ENCODE measurements at places on chromosomes 7 and 10.

GRCh38 chr7:32618987-32619386 is 123.7 kb downstream of the AVL9 start:
- no peak for DNase-seq

DNA sequence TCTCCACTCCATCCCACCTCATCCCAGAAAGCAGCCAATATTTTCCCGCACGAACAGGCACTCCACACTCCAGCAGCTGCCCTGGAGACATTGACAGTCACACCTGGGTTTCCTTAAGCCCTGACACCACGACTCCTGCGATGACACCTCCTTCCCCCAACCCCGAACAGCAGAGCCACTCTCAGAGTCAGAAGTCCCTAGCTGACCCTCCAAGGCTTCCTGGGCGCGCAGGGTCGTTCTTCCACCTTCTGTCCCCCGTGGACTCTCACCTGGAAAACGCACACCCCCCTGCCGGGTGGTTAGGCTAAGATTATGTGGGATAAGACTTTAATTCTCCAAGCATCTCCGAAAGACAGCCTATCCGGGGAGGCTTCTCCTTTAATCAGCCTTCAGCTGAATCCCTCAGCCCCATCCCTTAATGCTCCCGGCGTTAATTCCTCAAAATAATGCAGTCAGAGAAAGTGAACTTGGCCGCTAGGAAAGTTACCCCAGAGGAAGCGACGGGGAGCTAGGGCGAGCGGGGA is 1.1 kb downstream of the DENND11 start:
- DNase-seq, result peak; percentile 5

DNA sequence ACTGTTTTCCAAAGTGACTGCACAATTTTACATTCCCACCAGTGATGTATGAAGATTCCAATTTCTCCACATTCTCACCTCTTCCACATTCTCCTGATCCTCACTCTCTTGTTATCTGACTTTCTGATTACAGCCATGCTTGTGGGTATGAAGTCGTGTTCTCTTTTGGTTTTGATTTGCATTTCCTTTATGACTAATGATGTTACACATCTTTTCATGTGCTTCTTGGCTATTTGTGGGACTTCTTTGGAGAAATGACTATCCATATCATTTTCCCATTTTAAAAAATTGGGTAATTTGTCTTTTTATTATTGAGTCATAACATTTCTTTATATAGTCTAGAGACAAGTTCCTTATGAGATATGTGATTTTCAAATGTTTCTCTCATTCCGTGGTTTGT is 10.5 kb upstream of the GIMAP8 start:
- DNase-seq, result no peak

DNA sequence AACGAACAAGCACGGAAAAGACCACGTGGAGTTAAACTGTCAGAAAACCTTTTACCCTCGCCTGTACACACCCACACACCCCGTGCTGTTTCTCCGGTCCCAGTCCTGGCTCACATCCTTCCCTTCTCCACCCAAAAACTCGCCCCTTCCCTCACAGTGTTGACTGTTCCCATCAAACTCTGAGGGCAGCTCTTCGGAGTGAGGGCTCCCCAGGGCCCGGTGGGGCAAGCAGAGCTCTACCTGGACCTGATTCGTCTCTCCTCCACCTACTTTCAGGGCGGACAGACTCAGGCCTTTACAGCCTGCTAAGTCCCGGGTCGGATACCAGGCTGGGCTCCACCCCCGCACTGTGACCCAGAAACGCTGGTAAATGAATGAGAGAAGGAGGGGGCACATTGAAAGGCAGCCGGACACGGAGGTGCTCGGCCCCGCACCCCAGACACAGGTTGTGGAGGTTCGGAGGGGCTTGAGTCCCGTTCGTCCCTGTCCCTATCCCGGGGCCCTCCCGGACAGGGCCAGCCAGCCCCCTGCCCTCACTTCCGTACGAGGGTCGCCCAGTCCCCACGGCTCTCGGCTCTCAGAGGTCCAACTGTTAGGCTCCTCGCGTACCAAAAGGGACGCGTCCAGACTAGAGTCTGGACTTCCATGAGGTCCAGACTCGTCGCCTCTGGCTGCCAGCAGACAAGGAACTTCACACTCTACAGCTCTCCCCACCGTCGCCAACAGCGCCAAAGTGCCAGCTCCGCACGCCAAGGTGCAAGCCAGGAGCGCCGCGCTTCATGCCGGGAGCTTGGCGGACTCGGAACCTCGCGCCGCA is 31.7 kb upstream of the ASL start:
- peak; percentile 20 for DNase-seq

- no peak for DNase-seq
Measured at GRCh38 chr7:11168650-11169170, 195.0 kb downstream of the PHF14 start.

- no peak for DNase-seq
Measured at GRCh38 chr10:124344266-124344590, 74.5 kb downstream of the OAT start.

DNA sequence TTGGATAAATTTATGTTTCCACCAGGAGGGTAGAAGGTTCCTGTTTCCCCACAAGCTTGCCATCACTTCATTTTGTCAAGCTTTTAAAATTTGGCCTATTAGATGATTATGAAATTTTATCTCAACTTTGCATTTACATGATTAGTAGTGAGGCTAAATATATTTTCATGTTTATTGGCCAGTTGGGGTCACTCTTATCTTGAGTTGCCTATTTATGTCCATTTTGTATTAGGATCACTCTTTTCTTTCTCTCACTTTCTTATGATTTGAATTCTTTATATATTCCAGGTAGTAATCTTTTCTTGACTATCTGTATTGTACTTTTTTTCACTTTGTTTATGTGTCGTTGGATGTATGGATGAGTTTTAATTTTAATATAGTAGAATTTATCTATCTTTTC is 218.6 kb upstream of the SLC26A5 start:
- DNase-seq, result no peak

DNA sequence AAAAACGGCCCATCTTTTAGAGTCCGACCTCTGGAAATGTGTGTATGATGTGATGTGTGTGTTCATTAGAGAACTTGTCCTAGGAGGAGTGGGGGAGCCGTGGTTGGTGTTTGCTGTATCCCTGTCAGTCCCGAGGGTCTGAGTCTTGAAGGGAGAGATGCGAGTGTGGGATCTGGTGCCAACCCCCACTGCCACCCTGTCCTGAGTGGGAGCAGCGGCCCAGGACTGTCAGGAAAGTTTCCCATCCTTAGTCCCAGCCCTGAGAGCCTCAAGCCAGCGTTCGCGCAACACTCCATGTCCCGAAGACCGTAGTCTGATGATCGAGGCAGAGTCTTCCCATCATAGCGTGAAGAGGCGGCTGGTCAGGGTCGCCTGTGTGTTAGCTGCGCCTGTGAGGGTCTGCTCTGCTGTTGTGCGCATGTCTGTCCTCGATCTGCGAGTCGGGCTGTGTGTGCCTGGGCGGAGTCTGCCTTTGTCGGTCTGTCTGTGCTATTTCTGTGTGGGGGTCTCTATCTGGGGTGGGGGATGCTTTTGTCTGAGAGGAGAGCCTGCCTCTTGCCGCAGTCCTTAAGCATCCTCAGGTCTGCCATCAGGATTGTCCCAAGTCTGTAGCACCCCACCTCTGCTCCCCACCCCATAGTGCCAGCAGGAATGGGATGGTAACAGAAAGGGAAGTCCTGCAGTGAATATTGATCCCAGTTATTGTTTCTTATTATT is 514 bp upstream of the CHAT start:
- no peak for DNase-seq

GRCh38 chr7:47669901-47670384 is 88.0 kb upstream of the TNS3 start:
- no peak for DNase-seq

DNA sequence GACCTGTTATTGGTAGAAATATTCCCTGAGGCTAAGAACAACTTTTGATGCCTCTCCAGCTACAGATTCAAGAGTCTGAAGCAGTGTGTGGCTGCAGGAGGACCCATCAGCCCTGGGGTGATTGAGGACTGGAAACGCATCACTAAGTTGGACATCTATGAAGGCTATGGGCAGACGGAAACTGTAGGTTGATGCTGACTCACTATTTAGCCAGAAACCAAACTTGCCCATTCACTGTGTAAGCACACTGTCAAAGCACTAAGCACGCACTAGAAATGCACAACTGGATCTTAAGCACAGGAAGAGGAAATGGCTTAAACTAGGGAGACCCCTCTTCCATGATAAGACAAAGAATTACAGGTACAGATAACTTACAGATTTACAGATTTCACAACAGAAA is 20.8 kb downstream of the ACSM6 start:
- DNase-seq, result no peak

DNA sequence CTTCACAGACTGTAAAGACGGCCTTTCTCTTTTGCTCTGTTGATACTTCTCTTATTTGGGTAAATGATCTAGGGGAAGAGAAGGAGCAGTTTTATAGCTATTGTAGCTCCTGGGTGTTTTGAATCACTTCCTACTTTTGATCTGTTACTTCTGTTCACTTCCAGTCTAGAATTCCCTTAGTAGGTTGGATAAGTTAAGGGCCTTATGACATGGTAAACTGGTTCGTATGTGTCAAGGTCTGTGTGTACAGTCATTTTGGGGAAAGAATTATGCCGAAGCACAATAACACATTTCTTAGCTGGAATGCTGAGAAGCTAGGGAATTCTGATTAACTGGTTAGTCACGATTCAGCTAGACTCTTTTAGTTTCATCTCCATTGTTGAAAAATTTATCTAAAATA is 8.1 kb downstream of the DENND10 start:
- no peak for DNase-seq

GRCh38 chr7:136138991-136139390 is 161.8 kb upstream of the MTPN start:
- DNase-seq, result no peak

GRCh38 chr7:34973400-34973760 is 63.9 kb downstream of the DPY19L1 start:
- DNase-seq, result no peak

- no peak for DNase-seq
Measured at GRCh38 chr10:129134371-129134770, 332.7 kb upstream of the MGMT start.

DNA sequence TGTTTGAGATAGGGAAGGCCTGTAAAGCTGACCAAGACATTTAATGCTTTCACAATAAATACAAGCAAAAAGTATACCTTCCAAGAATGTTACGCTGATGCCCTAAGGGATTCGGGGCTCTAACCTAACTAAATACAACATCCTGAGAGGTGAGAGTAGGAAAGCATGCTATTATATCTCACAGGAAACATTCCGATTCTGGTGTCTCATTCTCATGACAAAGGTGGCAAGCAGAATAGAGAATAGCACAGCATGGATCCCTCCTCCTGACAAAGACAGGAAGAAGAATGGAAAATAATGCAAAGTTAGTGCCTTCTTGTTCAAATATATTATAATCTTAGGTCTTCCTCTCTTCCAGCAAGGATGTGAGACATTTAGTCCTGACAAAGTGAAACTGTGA is 504.3 kb downstream of the TFEC start:
- no peak for DNase-seq

DNA sequence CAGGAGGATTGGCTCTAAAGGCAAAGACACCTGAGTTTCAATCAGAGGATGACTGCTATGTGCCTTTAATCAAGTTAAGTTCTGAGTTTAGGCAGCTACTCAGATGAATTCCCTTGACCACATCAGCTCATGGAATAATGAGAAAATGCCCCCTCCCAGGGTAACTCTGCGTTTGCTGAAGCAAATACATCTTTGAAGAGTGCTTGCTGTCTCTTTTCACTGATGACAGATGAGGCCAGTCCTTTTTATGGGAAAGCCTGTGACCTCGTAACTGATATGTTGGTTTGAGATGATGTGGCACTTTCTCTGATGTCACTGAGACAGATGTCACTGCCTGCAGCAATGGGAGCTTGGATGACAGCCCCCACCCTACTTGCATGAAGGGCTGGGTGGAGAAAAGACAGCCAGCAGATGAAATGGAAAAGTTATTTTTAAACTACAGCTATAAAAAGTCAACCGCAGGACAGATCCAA is 43.7 kb upstream of the DGKI start:
- no peak for DNase-seq

GRCh38 chr7:5567790-5568189 is 144.2 kb upstream of the TNRC18 start:
- no peak for DNase-seq

DNA sequence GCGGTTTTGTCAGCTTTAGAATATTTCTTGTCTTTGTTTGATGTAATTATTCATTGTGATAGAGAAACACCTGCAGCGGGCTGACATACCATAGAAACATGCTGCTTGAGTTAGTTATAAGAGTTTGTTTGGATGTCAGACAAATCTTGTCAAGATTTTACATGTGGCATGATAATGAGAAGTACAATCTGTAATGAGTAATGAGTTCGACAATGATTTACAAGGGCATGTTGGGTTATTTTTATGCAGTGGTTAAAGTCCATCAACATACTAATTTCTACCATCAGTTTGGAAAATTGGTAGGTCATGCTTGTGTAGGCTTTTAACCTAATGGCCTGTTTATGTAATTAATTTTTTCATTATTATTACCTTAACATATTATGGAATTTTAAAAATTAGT is 31.3 kb downstream of the FZD1 start:
- no peak for DNase-seq

- DNase-seq, result peak; percentile 66
Measured at GRCh38 chr10:47340608-47341170, 7.5 kb upstream of the RBP3 start.

DNA sequence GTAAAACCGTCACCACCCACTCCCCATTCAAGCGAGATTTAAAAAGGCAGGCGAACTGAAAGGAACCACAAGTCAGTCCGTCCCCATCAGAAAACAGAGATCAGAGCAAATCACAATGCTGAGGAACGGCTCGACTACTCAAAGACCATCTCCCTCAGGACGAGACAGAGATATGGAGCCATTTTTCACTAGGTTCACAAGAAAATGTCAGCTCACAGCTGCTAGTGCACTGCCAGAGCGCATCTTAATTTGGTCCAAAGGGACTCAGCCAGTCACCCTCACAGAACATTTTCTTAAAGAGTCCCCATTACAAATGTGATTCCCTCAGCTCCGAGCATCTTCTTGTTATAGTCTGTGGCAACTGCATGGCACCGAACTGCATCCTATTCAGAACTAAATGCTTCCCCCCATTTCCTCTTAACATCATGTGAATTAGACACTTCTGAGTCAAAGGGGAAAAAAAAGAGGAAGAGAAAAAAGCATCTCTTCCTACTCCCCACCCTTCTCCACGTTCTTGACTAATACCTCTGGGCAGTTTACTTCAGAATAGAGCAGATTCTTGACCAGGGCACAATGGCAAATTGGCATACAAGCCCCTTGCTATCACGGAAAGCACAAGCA is 683.9 kb downstream of the MAGI2 start:
- DNase-seq, result no peak

DNA sequence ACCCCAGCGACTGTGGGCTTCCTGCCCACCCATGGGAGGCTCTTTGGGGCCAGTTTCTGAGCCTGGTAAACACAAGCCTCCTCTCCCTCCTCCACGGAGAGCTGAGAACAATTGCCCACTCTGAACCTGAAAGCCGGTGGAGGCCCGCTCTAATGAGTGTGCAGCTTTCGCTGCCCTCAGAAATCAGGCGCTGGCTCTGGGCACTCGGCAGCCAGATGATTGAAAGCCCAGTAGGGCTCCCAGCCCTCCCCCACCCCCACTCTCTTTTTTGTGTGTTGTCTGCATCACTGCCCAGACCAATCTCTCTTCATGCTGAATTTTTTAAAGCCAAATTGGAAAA is 438.9 kb downstream of the RPS24 start:
- no peak for DNase-seq
